BJ (cell line): ENCODE measurements at places on chromosomes 7 and 10. TPM values are rescaled to one million over a fixed set of nuclear protein-coding genes. Genes with fewer than 3 reads are reported as not detected.
A peak's percentile ranks its signal among the peaks of the same experiment; 100 is the strongest.

The ACBD7 gene
- polyA plus RNA-seq, result 0.76 and 1.0 TPM in 2 replicates

The PTPN20 gene
- polyA plus RNA-seq, result 0.04 TPM in 1 of 2 replicates, not detected in the other

The EGR2 gene
- polyA plus RNA-seq, result 1.1 and 1.9 TPM in 2 replicates

The OR9A2 gene
- not detected in 2 replicates for polyA plus RNA-seq

The PNLIP gene
- not detected in 2 replicates for polyA plus RNA-seq

The CYP3A7 gene
- polyA plus RNA-seq, result not detected in 2 replicates

The ASAH2 gene
- polyA plus RNA-seq, result 0.32 and 2.5 TPM in 2 replicates

The ZMIZ1 gene
- polyA plus RNA-seq, result 5.6 and 13.0 TPM in 2 replicates

The SFTPA1 gene
- not detected in 2 replicates for polyA plus RNA-seq

The MKX gene
- polyA plus RNA-seq, result 68.1 and 72.9 TPM in 2 replicates

GRCh38 chr7:103811997-103812396 is 177.5 kb downstream of the RELN start:
- no peak for DNase-seq

- DNase-seq, result no peak
Measured at GRCh38 chr10:100155936-100156335, 29.9 kb downstream of the ERLIN1 start.

DNA sequence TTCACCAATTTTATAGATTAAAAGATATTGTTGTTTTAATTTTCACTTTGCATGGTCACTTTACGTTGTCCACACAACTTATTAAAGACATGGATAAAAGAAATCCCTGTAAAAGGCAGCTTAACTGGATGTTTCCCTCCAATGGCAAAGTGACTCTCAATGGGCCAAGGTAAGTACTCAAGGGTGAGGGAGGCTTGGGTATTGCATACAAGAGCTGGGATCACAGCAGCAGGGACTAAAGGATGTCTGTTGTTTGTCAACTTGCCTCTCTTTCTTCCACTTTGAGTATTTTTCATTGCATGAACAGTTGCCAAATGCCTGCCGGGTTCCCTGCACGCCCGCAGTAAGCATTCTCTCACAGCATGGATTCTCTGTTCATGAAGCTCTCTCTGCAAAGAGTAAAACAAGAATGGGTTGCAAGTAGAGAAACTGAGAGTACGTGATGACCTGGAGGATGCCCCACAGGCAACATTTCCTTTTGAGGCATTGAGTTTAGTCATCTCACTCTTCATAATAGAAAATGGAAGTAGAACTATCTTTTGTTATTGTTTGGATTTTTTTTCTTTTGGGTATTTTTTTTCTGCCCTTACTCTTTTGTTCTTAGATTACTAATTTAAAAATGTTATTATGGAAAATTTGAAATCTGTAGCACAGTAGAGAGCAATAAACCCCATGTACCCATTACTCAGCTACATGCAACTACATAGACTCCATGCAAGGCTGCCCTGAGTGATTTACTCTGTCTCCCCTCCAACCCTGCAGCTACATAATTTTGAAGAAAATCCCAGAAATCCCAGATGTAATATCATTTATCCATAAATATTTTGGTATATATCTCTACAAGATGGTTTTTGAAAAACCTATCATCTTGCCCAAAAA is 26.3 kb downstream of the GPR141 start:
- DNase-seq, result no peak

- DNase-seq, result no peak
Measured at GRCh38 chr7:113076703-113077102, 9.9 kb downstream of the GPR85 start.

DNA sequence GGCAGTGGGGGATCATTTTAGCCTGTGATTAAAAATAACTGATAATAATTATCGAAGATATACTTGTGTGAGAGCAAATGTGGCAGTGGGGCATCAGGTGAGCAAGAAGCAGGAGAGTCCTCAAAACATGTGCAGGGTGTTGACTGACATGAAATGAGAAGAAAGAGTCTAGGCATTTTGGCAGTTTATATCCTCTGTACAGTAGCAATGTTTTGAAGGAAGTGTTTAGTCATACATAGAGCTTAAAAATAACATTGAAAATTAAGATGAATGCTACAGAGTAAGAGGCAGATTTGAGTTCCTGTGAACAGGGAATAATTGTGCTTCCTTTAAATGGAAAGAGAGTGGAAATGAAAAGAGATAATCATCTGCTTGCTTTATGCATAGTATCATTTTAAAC is 47.4 kb downstream of the VPS50 start:
- no peak for DNase-seq

DNA sequence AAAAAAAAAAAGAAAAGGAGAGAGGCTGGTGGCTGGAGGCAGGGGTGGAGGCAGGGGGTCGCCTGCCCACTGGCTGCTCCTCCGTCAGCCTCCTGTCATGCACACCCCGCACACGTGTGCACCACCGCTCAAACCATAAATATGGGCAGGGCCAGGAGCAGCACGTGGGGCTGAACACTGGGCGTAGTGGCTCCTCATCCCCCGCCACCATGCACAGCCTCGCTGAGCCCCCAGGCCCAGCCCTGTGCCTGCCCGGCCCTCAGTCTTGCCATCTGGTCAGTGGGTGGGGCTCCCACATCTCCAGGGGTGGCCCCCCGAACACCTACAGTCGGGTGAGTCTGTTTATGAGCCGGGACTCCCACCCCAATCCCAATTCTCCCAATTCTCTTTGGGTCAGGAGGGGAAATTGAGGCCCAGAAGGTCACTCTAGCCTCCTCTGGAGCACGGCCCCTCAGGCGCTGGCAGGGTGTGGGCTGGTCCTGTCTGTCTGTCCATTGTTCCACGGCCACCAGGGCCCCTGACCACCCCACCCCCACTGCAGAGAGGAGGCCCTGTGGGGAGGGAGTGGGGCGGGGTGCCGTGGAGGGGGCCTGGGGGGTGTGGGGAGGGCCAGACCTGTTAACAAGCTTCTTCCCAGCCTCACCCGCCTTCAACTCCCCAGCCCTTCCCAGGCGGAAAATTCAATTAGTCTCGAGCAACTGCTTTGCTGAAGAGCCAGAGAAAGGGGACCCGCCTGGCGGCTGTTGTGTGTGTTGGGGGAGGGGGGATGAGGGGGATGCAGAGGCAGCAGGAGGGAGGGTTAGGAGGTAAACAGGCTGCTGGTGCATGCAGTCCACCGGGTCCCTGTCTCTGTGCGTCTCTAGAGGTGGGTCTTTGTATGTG is 19.5 kb upstream of the GRIFIN start:
- no peak for DNase-seq

- DNase-seq, result peak; percentile 53
Measured at GRCh38 chr7:14806891-14807290, 95.7 kb downstream of the DGKB start.

DNA sequence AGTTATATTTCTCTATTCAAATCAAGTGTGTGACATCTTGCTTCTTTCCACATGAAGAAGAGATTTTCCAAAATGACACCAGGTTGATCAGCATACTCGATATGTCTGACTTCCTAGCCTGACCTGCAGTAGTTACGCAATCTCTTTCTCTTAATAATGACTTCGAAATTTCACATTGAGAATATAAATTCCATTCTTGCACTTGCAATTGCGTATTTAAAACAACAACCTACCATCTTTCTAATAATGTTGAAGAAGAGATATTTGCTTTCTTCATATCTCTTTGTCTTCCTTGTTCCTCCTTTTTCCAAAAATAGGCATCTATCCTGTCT is 276.3 kb downstream of the CSTF2T start:
- no peak for DNase-seq

GRCh38 chr10:88986549-88987242 is 3.9 kb upstream of the FAS start:
- DNase-seq, result no peak

- no peak for DNase-seq
Measured at GRCh38 chr10:74957285-74957961, 131.0 kb downstream of the KAT6B start.

- no peak for DNase-seq
Measured at GRCh38 chr7:20797042-20797461, 10.4 kb upstream of the SP8 start.

DNA sequence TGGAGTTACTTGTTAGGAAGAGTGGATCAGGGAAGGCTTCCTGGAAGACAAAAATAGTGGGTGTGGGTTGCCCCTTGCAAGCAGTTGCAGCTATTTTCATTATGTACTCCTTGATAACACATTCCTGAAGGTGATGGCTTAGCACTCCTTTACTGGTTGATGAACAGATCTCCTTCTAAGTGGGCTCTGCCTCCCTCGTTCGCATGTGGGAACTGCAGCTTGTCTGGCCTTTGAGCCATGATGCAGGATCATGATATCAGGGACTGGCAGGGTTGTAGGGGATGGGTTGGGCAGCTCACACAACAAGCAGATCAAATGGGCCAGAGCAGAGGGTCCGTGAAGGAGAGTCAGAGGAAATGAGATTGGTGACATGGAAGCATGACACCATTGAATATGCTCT is 28.8 kb upstream of the LRRC4 start:
- DNase-seq, result no peak

GRCh38 chr10:96565774-96566173 is 21.0 kb downstream of the TM9SF3 start:
- peak; percentile 27 for DNase-seq
